ENCODE measurements at places on chromosomes 3 and 15.

DNA sequence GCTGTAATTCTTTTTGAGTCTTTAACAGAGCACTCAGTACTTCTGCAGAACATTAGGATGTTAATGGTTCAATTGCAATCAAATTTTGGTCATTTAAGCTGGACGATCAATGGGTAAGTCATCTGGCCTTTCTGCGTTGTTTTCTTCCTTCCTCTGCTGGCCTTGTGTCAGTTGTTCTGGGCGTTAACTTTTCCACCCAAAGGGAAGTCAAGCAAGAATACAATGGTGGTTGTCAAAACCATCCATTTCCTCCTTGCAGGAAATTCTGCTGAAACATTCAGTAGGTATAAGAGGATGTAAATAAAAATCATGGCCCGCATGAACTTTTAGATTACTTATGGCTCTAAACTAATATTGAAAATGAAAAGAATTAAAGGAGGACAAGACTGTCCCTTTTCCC is 584.0 kb downstream of the GRM7 start:
- DNase-seq, result no peak

DNA sequence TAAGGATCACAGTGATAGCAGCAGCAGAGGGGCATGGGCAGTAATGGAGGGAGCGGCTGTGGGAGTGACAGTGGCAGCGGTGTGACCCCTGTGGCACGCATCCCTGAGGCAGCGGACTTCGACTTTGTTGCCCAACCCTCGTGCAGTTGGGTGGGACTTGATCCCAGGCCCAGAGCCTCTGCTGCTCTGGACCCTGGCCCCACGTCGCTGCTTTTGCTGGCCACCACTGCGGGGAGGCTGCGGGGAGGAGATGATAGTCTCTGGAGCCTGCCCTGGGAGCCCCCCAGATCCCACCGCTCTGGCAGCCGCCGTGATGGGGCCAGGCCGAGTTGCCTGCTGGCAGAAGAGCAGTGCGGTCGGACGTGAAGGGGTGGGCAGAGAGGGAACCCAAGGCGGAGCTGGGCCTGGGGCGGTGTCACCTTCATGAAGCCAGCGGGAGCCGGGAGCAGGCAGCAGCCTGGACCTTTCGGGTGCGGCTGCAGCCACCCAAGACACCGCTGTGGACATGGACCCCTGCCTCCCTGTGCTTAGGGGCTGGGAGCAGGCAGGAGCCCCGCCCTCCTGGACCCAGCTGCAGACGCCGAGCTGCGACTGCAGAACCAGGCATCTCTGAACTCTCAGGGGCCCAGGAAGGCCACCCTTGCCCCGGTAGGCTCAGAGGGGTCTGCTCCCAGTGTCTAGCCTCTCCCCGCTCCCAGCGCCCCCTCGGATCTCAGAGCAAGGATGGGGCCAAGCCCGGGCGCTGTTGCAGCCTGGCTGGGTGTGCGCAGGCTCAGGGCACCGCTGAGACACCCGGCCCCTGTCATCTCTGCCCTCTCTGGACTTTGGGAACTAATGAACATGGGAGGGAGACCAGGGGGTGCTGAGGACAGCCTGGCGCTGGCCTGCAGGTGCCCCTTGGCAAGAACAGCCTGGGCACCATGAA is 38.3 kb downstream of the COMMD2 start:
- DNase-seq, result no peak

DNA sequence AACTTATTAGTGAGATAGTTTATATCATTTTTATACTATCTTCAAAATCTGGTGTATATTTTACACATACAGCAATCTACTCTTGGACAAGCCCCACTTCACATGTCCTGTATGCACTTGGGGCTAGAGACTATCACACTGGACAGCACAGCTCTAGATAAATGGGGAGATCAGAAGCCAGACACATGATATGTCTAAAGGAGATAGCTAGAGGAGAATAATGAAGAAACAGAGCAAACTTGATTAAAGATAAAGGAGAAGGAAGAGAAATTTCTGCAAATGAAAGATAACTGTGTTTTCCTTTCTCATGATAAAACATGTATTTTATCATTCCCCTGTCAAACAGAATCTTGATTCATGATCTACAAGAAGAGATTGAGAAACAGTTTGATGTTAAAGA is 13.0 kb downstream of the CPA3 start:
- DNase-seq, result no peak

DNA sequence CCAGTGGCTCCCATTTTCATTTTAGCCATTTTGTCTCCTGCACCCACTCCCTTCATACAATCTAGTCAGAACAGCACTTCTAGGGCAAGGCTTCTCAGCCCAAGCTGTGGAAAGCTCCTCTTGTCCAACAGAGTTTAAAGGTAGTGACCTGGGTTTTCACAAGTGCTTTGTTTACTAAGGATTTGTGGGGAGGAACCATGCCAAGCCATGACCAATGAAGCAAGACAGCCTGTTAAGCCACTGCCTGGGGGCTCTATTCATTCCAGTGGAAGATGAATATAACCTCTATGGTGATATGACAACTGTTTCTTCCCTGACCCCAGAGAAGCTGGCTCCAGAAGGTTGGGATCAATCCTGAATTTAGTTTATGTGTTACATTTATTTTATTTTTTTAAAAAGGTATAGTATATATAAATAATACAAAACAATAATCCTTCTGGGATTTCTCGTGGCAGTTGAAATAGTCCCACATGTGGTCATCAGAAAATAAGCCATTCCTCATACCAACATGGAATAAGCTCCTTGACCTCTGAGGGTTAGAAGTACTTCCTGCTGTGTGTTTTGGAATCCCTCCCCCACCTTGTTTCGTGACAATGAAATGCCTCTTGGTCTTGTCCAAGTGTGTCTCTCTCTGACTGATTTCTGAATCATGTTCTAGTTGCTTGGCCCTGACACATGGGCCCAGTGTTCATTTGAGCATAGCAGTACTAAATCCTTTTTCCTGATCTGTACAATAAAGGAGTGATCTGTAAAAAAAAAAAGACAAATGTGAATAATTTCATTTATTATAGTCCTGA is 13.3 kb upstream of the THUMPD3 start:
- no peak for DNase-seq

DNA sequence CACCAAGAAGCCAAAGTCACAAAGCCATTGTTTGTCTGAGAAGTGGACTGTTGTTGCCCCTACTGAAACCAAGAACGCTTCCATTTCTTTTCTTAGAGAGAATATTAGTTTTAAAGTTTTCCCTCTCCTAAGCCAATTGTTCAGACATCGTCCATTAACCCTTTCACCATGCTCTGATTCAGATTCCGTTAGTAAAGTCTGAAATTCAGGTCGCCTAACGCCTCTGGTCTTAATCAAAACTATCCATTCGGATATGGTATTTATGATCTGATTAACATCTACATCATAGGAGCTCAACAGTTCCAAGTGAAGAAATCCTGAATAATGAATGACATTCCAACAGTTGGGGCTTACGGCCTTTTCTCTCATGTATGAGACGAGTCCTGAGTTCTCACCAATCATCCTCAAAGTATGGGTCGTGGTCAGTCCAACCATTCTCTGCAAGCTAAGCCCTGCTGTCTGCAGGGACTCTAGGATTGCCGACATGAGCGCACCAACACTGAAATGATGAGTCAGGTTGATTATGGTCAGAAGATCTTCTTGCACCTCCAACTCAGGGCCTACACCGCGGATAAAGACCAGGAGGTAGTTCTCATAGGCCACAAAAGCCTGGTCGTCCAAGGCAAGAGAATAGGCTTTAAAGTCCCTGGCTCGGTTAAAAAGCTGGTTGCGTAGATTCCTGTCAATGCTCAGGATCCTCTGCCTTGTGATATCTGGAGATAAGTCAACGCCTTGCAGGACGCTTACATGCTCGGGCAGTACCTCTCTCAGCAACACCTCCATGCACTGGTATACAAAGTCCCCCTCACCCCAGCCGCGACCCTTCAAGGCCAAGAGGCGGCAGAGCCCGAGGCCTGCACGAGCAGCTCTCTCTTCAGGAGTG is 767 bp downstream of the EPM2AIP1 start:
- no peak for DNase-seq

- DNase-seq, result no peak
Measured at GRCh38 chr3:192896208-192896607, 21.4 kb downstream of the MB21D2 start.

DNA sequence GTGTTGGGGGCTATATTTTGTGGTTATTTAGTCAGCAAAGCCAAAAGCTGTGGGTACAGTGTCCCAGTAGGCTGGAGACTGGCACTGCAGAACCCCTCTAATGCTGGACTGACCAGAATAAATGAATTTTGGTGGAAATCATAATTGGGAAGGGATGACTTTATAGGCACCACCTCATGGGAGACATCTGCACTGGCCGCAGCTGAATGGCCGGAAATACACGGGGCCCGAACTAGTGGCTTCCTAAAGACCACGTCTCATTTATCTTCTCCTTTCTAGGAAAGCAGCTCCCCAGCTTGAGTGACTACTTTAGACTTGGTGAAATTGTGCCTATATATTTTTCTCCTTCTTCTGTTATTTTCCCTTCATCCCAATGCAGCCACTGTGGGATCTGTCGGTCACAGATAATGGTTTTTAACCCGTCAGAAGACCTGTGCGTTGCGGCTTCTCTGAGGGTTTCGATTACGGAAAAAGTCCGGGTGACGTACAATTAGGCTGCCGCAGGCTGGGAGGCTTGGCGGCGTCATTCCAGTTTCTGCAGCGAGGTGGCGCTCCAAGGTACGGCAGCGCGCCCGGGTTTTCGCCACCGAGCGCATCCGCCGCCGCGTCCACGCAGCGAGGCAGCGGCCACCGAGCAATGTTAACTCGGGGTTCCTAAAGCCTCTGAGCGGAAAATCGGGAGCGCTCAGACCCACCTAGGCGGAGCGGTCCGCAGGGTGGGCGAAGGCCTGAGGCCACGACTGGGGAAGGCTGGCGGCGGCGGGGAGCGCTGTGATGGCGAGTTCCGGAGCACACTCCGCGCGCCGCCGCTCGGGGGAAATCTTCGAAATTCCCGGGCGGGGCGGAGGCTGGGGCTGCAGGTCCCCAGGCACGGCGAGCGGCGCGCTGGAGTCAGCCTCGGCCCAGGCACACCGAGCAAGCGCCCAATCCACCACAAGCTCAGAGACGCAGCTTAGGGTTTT is 26.3 kb downstream of the NR2F2 start:
- DNase-seq, result peak; percentile 61

DNA sequence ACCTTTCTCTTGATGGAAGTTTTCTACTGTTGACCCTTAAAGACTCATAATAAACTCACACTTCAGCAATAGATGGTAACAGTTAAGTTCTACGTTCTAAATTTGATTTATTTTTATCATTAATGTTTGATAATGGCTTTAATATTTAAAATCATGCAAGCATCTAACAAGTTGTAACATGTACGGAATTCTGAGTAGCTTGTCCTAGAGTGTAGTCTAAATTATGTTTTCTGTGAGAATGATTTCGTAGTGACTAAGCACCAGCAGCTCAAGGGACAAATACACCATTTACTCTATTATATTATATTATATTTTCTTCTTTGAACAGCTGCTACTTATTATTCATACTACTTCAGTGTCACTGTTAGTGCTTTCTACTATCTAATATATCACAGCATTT is 345.6 kb downstream of the NLGN1 start:
- no peak for DNase-seq

GRCh38 chr3:195818301-195818700 is 6.6 kb upstream of the MUC4 start:
- DNase-seq, result no peak

- DNase-seq, result no peak
Measured at GRCh38 chr3:94156626-94157025, 93.8 kb downstream of the NSUN3 start.

- peak; percentile 14 for DNase-seq
Measured at GRCh38 chr3:115512565-115513415, 110.5 kb upstream of the GAP43 start.

GRCh38 chr3:105686278-105686897 is 182.4 kb downstream of the CBLB start:
- peak; percentile 40 for DNase-seq

DNA sequence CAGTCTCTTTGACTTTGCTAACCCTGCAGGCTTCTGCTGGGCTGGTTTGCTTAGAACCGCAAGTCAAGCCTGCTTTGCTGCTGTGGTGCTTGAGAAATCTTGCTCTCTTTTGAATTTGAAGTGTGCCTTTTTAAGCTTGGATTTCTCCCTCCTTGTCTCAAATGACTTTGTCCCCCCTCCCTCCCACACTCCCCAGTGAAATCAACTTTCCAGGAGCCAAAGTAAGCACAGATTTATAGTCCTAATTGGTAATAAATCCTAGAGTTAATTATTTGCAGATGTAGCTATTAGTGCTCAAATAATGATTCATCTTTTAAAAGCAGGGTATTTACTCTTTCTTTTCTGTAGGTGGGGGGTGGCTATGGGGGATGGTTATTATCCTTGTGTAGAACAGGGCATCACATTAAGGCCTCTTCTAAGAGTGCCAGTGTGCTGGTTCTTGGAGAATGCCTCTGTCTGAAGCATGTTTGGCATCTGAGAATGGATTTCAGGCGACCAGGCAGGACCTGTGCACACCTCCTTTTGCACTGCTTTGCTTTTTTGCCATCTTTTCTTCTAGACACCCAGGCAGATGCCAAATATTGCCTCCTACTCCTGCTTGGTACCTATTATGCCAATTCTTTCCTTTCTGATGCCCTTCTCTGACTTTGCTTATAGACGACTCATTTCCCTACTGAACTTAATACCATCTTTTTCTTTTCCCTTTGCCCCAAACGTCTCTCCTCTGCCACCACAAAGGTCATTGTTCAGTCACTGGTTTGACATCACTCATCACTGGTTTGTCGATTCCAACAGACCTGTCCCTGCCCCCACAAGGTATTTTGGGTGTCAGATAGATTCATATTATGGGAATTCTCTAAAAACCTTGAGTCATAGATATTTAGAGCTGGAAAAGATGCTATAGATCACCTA is 50.7 kb downstream of the CLDN11 start:
- no peak for DNase-seq

DNA sequence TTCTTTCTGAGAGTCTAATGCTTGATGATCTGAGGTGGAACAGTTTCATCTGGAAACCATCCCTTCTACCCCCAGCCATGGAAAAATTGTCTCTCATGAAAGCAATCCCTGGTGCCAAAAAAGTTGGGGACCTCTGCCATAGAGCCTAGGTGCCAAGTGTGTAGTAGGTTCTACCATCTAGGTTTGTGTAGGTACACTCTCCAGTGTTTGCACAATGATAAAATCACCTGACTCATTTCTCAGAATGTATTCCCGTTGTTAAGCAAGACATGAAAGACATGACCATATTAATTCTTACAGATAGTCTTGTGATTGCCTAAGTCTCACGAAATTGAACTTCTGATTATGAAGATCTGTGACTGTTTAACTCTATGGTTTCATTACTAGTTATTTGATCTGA is 68.6 kb downstream of the KAT2B start:
- DNase-seq, result no peak

GRCh38 chr15:67184208-67184925 is 70.1 kb downstream of the AAGAB start:
- no peak for DNase-seq

- no peak for DNase-seq
Measured at GRCh38 chr15:63698692-63699091, 101.5 kb downstream of the FBXL22 start.

Measured in germinal center (tissue), 1 donor.